CD4-positive, alpha-beta T cell treated with Interleukin-6 at 100 ng/mL for 8 hours (primary cell): ENCODE measurements at places on chromosomes 2 and 18.

GRCh38 chr2:137775529-137775928 lies 188.7 kb upstream of the HNMT start:
- no peak for DNase-seq

DNA sequence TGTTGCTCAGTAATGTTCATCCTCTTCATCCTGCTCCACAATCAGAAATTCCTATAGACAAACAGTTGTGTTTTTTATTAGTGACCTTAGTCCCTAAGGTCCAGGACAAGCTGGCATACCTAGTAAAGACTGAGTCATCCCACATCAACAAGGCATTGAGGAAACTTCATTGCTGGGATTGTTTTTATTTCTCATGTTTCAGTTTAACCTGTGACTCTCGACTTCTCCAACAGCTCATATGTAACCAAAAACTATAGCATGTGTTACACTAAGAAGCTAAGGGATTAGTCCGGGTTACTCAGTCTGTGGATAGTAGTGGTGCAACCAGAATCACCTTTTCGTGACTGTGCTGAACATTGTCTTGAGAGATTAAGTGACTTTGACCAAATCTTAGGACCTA lies 292.1 kb downstream of the RDH14 start:
- DNase-seq, result no peak

GRCh38 chr2:61658841-61659780 lies 121.0 kb upstream of the XPO1 start:
- DNase-seq, result no peak

DNA sequence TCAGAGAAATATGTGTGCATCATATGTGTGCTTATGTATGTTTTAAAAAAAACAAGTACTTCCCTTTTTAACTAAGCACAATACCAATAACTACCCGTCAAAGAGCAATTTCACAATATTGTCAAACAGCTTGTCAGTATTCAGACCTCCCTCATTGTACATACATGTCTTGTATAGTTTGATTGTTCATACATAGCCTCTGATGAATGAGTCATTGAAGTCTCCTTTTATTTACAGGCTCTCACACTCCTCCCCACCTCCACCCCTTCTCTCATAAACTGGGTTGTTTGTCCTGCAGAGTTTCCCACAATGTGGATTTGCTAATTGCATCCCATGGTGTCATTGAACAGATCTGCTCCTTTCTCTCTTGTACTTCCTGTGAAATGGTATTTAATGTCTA lies 132.8 kb upstream of the L3MBTL4 start:
- DNase-seq, result no peak

GRCh38 chr2:176856683-176857082 lies 355.9 kb upstream of the HNRNPA3 start:
- no peak for DNase-seq

DNA sequence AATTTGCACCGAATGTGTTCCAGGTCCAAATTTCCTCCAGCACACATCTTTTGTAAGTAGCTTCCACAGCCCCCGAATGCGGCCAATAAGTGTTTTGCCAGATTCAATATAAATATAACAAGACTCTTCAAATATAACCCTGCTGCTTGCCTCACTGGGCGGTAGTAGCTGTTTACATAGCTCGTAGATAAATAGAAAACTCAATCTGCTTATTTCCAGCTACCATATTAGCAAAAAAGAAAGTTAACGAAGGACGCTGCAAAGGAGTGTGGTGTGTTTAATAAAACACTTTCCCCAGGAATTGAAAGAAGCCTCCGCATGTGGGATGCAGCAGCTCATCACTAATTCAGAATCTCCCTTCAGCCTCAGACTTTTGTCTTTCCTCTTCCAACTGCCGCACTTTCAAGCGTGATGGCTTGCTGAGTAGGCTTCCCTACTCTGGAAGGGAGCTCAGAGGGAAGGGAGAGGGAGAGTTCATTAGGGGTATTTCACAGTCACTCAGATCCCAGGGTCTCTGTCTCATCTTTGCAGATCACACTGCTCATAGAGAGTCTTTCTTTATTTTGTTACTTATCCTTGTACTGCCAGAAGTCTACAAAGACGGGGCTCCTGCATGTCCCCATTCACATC lies 367.0 kb downstream of the RND3 start:
- no peak for DNase-seq
